ENCODE measurements at places on chromosomes 7 and 10. TPM values are rescaled to one million over a fixed set of nuclear protein-coding genes. Genes with fewer than 3 reads are reported as not detected.

GRCh38 chr10:122142641-122143237 lies 128.4 kb upstream of the BTBD16 start:
- no peaks in the 10 kb centered on the region for H3K36me3 ChIP-seq
- DNase-seq: peak; percentile 38
- H3K4me3 ChIP-seq: no peak overlapping the region

DNA sequence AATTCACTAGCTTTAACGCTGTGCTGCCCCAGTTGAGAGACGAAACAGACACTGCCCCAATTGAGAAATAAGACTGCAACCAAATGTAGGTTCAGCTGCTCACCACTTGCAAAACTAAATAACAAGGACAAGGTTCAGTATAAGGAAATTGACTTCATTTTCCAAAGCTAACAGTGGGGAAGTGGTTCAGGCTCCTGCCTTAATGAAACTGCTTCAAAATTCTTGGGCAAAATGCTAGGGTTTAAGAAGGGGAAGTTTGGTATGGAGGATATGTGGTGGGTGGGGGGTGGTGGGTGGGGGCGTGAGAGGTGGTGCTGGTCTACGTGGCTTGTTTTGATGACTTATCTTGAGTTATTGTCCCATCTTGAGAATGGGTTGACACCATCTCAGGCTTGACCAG lies 21.8 kb downstream of the MRPL32 start:
- peaks cover 5% of the 10 kb centered on the region for H3K36me3 ChIP-seq
- H3K4me3 ChIP-seq: no peak overlapping the region
- DNase-seq: no peak
- H3K27ac ChIP-seq: no peak overlapping the region
- no peaks in the 10 kb centered on the region for H3K27me3 ChIP-seq

GRCh38 chr7:7948232-7948631 lies 20.4 kb upstream of the GLCCI1 start:
- DNase-seq: no peak
- H3K4me1 ChIP-seq: peaks cover 16% of the 10 kb centered on the region
- H3K4me3 ChIP-seq: no peak overlapping the region
- no peaks in the 10 kb centered on the region for H3K27me3 ChIP-seq

- no peak overlapping the region for H3K27ac ChIP-seq
- peaks cover 45% of the 10 kb centered on the region for H3K36me3 ChIP-seq
- no peaks in the 10 kb centered on the region for H3K27me3 ChIP-seq
- peaks cover 36% of the 10 kb centered on the region for H3K4me1 ChIP-seq
- no peak overlapping the region for H3K4me3 ChIP-seq
These were observed 86.3 kb downstream of the PRKCQ start for GRCh38 chr10:6493521-6494441.

- peaks cover 8% of the 10 kb centered on the region for H3K4me1 ChIP-seq
- H3K4me3 ChIP-seq: no peak overlapping the region
- no peaks in the 10 kb centered on the region for H3K27me3 ChIP-seq
- H3K36me3 ChIP-seq: peaks cover 56% of the 10 kb centered on the region
- H3K27ac ChIP-seq: no peak overlapping the region
These were observed 12.6 kb downstream of the HPS1 start for GRCh38 chr10:98433881-98434732.

GRCh38 chr7:133602291-133602690 lies 349.4 kb downstream of the EXOC4 start:
- no peaks in the 10 kb centered on the region for H3K4me1 ChIP-seq
- H3K27me3 ChIP-seq: no peaks in the 10 kb centered on the region
- no peak overlapping the region for H3K4me3 ChIP-seq
- no peak overlapping the region for H3K27ac ChIP-seq
- H3K36me3 ChIP-seq: no peaks in the 10 kb centered on the region

- no peaks in the 10 kb centered on the region for H3K4me1 ChIP-seq
- H3K27me3 ChIP-seq: no peaks in the 10 kb centered on the region
- DNase-seq: no peak
- no peak overlapping the region for H3K4me3 ChIP-seq
These were observed 255.7 kb downstream of the TNS3 start for GRCh38 chr7:47326220-47326619.

DNA sequence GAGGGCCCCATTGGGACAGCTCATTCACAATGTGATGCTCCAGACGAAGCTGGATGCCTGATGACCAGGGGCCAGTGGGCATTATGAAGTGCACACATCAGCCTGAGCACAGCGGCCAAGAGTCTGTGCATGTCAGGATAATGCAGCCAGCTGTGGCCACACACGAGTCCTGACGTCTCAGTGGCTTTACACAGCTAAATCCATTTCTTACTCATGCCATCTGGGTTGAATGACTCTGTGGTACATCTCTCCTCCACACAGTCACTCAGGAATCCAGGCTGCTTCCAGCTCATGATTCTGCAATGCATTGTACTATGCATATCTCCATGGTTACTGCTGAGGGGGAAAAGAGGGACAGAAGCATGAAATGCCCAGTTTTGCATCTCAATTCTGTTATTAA lies 123.6 kb downstream of the PRLHR start:
- no peak overlapping the region for H3K4me3 ChIP-seq
- no peaks in the 10 kb centered on the region for H3K36me3 ChIP-seq
- DNase-seq: no peak
- H3K27me3 ChIP-seq: peaks cover 24% of the 10 kb centered on the region
- H3K4me1 ChIP-seq: no peaks in the 10 kb centered on the region

DNA sequence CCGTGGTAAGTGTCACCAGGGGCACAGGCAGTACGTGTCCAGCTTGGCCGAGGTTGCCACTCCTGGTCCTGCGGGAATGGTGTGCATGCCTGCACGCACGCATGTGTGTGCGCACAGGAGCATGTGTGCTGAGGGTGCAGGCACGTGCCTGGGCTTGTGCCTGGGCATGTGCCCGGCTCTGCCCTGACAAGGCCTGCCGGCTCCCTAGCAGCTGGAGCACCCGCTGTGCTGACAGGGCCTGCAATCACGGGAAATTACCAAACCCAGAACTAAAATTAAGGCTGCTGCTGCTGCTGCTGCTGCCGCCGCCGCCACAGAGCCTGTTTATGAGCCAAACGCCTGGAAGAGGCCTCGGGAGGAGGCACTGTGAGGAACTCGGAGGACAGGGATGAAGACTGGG lies 28.7 kb downstream of the GHRHR start:
- no peak overlapping the region for H3K4me3 ChIP-seq
- H3K36me3 ChIP-seq: no peaks in the 10 kb centered on the region
- no peaks in the 10 kb centered on the region for H3K27me3 ChIP-seq
- no peak overlapping the region for H3K27ac ChIP-seq

GRCh38 chr7:107838816-107839565 lies 36.0 kb upstream of the SLC26A3 start:
- H3K27ac ChIP-seq: no peak overlapping the region
- no peak overlapping the region for H3K4me3 ChIP-seq
- H3K36me3 ChIP-seq: no peaks in the 10 kb centered on the region
- DNase-seq: no peak
- H3K27me3 ChIP-seq: no peaks in the 10 kb centered on the region
- H3K4me1 ChIP-seq: no peaks in the 10 kb centered on the region

DNA sequence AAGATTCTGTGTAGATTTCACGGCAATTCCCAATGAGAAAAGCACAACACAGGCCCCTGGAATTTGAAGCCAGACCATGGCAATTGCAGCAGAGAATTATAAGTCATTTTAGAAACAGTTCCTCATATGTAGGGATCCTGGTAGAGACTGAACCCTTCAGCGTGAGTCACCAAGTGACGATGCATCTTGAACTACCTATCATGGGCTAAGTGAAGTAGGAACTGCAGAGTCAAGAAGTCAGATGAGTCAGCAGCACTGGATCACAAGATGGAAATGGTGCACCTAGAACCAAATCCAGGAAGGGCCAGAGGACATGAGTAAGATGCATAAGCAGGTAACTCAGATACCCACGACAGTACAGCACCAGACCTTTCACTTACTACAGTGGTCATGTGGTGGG lies 140.0 kb upstream of the TPK1 start:
- H3K36me3 ChIP-seq: no peaks in the 10 kb centered on the region
- no peak overlapping the region for H3K4me3 ChIP-seq

DNA sequence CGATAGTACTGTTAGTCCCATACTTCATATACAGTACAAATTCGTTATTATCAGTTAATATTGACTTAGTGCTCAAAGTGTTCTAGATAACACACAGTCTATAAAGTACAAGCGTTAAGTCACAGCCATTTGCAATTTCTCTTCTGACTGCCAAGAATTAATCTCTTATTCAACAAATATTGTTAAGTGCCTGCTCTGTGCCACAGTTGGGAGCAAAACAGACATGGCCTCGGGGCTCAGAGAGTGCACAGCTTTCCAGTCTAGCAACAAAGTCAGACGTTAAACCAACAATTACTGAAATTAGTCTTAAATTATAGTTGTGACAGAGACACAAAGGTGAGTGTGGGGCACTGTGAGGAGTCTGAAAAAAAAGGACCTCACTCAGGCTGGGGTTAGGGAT lies 113.0 kb upstream of the DPP6 start:
- no peaks in the 10 kb centered on the region for H3K36me3 ChIP-seq
- H3K27me3 ChIP-seq: peaks cover 3% of the 10 kb centered on the region
- no peaks in the 10 kb centered on the region for H3K4me1 ChIP-seq

The SMKR1 gene
- 0.99 TPM for total RNA-seq

All from activated naive CD4-positive, alpha-beta T cell treated with anti-CD3 and anti-CD28 coated beads for 36 hours (primary cell).